Natural killer cell treated with Interleukin-12 subunit alpha and Interleukin-12 subunit beta and Interleukin-15 and Interleukin-18, amount 100 ng/mL, for 72 hours (primary cell): ENCODE measurements at places on chromosomes 16 and 17. TPM values are rescaled to one million over a fixed set of nuclear protein-coding genes. Genes with fewer than 3 reads are reported as not detected.

DNA sequence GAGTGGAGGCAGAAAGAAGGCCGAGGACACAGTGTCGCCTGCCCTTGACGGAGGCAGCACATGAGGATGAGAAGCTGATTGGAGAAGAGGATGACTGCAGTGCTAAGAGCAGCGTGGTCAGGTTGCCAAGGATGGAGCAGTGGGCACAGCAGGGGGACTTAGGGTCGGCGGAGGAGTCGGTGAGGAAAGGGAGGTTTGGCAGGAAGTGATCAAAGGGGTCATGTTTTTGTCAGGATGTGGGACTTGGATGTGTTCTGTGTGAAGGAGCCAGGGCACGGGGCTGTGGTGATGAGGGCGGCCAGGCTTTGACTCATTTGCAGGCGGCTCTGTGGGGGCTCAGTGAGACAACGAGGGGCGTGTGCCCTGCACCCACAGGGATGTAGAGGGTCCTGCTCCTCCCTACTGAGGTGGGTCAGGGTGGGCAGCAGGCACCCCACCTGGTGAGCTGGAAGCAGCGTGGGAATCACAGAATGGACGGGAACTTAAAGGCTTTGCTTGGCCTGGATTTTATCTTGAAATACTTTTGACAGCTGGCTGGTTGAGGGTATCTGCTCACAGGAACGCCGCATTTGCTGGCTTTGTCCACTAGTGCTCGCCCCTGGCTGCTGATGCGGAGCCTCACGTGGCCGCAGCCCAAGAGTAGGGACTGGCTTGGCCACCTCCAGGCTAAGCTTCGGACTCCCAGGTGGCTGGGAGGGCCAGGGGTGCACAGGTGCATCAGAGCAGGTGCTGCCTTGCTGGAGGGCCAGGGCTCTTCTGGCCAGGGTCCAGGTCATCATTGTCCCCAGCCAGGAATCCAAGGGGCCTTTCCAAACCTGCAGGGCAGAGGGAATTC lies 6.0 kb downstream of the MPG start:
- DNase-seq, result no peak
- H3K4me3 ChIP-seq, result peak overlapping the region; percentile 74
- H3K4me1 ChIP-seq, result peaks cover 22% of the 10 kb centered on the region
- no peaks in the 10 kb centered on the region for H3K36me3 ChIP-seq
- peak overlapping the region; percentile 84 for H3K27ac ChIP-seq

DNA sequence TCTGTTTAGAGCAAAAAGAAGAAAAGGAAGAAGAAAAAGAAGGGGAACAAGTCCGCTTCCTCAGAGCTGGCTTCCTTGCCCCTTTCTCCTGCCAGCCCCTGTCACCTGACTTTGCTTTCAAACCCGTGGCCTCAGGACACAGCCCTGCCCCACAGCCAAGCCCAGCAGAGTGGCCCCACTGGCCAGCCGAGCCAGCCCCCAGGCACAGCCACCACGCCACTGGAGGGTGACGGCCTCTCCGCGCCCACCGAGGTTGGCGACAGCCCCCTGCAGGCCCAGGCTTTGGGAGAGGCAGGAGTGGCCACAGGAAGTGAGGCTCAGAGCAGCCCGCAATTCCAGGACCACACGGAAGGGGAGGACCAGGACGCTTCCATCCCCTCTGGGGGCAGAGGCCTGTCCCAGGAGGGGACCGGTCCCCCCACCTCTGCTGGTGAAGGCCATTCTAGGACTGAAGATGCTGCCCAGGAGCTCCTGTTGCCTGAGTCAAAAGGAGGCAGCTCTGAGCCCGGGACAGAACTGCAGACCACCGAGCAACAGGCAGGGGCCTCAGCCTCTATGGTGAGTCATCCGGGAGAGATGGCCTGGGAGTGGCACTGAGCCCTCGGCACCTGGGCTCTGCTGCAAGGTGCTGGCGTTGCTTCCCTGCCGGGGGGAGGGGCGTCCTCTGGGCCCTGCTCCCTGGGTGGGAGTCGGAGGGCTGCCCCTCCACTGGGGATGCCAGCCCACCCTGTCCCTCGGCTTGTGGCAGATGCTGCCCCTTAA lies 27.3 kb downstream of the RNF213 start:
- no peak overlapping the region for H3K4me3 ChIP-seq
- H3K27me3 ChIP-seq, result no peaks in the 10 kb centered on the region
- peak; percentile 54 for DNase-seq
- H3K27ac ChIP-seq, result peak overlapping the region; percentile 61
- peaks cover 16% of the 10 kb centered on the region for H3K36me3 ChIP-seq
- peaks cover 29% of the 10 kb centered on the region for H3K4me1 ChIP-seq

DNA sequence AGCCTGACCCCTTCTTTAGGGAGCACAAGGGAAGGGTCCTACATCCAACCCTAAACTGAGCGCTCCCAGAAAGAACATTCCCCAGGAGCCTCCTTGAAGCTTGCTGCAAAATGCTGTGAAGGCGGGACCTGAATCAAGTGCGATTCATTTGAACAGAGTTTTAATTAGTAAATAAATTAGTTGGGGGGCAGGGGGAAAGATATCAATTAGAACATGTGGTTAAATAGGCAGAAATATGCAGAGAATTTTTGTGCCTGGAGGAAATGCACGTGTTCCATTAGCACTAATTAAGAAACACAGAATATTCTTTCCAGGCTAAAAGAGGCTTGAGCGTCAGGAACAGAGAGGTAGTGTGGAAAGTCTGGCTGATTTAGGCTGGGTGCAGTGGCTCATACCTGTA lies 38.5 kb upstream of the SHISA9 start:
- no peak overlapping the region for H3K27ac ChIP-seq
- H3K4me1 ChIP-seq, result no peaks in the 10 kb centered on the region
- no peaks in the 10 kb centered on the region for H3K36me3 ChIP-seq

- peaks cover 16% of the 10 kb centered on the region for H3K4me1 ChIP-seq
- H3K27ac ChIP-seq, result no peak overlapping the region
- DNase-seq, result no peak
- H3K4me3 ChIP-seq, result no peak overlapping the region
- no peaks in the 10 kb centered on the region for H3K27me3 ChIP-seq
- peaks cover 18% of the 10 kb centered on the region for H3K36me3 ChIP-seq
Measured at GRCh38 chr16:20887207-20887606, 13.0 kb downstream of the DCUN1D3 start.

The RNU2-1 gene
- 3,900 TPM for total RNA-seq

- H3K27ac ChIP-seq, result no peak overlapping the region
- no peaks in the 10 kb centered on the region for H3K4me1 ChIP-seq
Measured at GRCh38 chr17:20922128-20922670, 120.6 kb downstream of the USP22 start.

The PRSS8 gene
- not detected for total RNA-seq

GRCh38 chr17:82787081-82787848 lies 35.4 kb downstream of the TBCD start:
- no peak overlapping the region for H3K4me3 ChIP-seq
- H3K4me1 ChIP-seq, result peaks cover 15% of the 10 kb centered on the region
- DNase-seq, result no peak
- H3K27ac ChIP-seq, result no peak overlapping the region
- H3K36me3 ChIP-seq, result no peaks in the 10 kb centered on the region

The DPEP2NB gene
- total RNA-seq, result not detected

DNA sequence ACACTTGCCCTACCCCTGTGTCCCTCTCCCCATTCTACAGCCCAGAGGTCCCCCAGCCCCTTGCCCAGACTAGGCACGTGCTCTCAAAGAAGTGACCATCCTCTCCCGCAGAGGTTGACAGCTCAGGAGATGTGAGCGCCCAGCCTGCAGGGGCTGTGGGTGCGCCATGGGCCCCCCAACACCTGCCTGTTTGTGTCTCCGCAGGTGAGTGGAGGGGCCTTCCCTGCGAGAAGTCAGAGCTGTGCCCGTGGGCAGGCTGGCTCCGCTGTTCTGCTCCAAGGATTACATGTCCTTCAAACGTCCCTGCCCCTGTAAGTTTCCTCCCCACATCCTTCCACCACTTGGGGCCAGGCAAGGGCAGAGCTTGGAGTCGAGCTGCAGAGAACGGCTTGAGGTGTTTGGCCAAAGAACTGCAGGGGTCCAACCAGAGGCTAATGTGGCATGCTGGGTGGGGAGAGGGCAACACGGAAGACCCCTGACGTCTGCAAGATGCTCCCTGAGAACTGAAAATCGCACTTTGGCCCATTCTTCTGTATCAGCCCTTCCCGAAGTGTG lies 10.4 kb downstream of the BEAN1 start:
- H3K4me1 ChIP-seq, result no peaks in the 10 kb centered on the region
- no peak overlapping the region for H3K27ac ChIP-seq
- peaks cover 16% of the 10 kb centered on the region for H3K27me3 ChIP-seq
- DNase-seq, result no peak
- H3K36me3 ChIP-seq, result no peaks in the 10 kb centered on the region

GRCh38 chr17:42673885-42674754 lies 2.7 kb downstream of the PLEKHH3 start:
- no peak for DNase-seq
- peak overlapping the region; percentile 39 for H3K4me3 ChIP-seq
- H3K4me1 ChIP-seq, result peaks cover 26% of the 10 kb centered on the region
- no peaks in the 10 kb centered on the region for H3K36me3 ChIP-seq

GRCh38 chr16:74865922-74866598 lies 91.4 kb upstream of the FA2H start:
- H3K27ac ChIP-seq, result no peak overlapping the region
- H3K36me3 ChIP-seq, result no peaks in the 10 kb centered on the region
- H3K4me3 ChIP-seq, result no peak overlapping the region
- peaks cover 5% of the 10 kb centered on the region for H3K4me1 ChIP-seq

- peak overlapping the region; percentile 4 for H3K27ac ChIP-seq
- no peak for DNase-seq
- H3K27me3 ChIP-seq, result no peaks in the 10 kb centered on the region
- peaks cover 43% of the 10 kb centered on the region for H3K4me1 ChIP-seq
- no peaks in the 10 kb centered on the region for H3K36me3 ChIP-seq
Measured at GRCh38 chr16:29644973-29645693, 17.9 kb upstream of the SPN start.

The ZNF385C gene
- total RNA-seq, result not detected

The CCDC200 gene
- not detected for total RNA-seq

DNA sequence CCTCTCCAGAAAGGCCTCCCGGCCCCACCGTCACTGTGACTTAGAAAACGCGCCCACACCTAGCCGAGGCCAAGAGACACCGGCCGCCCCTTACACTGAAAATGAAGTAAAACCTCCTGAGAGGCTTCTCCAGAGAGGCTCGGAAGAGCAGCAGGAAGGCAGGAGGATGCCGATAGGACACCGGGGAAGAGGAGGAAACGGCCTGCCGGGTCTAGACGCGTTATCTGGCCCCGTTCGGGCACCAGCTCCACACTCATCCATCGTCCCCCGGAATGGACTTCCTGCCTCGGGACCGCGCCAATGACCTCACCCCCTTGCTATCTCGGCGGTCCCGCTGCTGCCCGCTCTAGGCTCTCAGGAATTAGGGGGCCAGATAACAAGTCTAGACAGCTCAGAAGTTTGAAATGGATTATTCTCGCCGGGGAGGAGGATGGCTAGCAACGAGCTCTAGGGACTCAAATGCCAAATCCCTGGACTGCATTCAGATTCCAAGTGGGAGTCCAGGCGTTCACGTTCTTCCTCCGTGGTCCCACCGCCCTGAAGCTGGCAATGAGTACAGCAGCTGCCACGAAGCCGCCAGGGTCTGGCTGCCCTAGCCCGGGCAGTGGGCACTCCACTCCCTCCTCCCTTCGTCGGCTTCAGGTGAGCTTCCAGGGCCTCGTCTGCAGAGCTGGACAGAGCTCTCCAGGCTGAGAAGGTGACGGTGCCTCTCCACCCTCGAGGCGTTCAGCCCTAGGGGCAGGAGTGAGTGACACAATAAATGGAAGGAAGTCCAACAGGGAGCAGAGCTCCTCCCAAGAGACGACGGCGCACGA lies 350.9 kb downstream of the FOXL1 start:
- no peak overlapping the region for H3K4me3 ChIP-seq
- DNase-seq, result no peak
- no peak overlapping the region for H3K27ac ChIP-seq
- no peaks in the 10 kb centered on the region for H3K36me3 ChIP-seq

GRCh38 chr16:87984632-87985267 lies 33.5 kb downstream of the BANP start:
- no peak overlapping the region for H3K4me3 ChIP-seq
- DNase-seq, result no peak
- no peaks in the 10 kb centered on the region for H3K27me3 ChIP-seq
- H3K36me3 ChIP-seq, result peaks cover 17% of the 10 kb centered on the region
- no peak overlapping the region for H3K27ac ChIP-seq

DNA sequence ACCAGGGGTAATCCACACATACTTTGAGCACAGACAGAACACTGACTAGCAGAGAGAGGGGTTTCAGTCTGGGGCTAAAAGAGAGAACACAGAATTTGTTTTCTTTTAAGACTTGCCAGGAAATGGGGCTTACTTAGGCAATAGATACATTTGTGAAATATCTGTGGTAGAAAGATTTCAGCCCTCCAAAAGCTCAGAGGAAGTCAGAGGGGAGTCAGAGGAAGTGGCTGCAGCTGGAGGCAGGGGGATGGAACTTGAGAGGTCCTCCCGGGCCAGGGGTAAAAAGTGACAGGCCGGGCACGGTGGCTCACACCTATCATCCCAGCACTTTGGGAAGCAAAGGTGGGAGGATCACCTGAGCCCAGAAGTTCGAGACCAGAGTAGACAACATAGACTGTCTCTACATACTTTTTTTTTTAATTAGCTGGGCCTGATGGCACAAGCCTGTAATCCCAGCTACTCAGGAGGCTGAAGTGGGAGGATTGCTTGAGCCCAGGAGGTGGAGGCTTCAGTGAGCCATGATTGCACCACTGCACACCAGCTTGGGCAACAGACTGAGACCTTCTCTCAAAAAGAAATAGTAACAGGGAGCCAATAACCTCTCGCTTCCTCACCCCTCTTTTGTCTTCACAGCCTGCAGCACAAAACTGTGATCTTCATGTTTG lies 49.9 kb downstream of the NLRC5 start:
- peaks cover 71% of the 10 kb centered on the region for H3K4me1 ChIP-seq
- peak; percentile 81 for DNase-seq
- H3K4me3 ChIP-seq, result peak overlapping the region; percentile 68
- H3K36me3 ChIP-seq, result peaks cover 19% of the 10 kb centered on the region
- H3K27me3 ChIP-seq, result no peaks in the 10 kb centered on the region

- no peaks in the 10 kb centered on the region for H3K27me3 ChIP-seq
- no peak overlapping the region for H3K4me3 ChIP-seq
- H3K36me3 ChIP-seq, result peaks cover 14% of the 10 kb centered on the region
- no peak for DNase-seq
- H3K4me1 ChIP-seq, result no peaks in the 10 kb centered on the region
- no peak overlapping the region for H3K27ac ChIP-seq
Measured at GRCh38 chr16:30602616-30603277, 7.4 kb downstream of the ZNF689 start.
